ENCODE measurements at places on chromosomes 11 and 22.

DNA sequence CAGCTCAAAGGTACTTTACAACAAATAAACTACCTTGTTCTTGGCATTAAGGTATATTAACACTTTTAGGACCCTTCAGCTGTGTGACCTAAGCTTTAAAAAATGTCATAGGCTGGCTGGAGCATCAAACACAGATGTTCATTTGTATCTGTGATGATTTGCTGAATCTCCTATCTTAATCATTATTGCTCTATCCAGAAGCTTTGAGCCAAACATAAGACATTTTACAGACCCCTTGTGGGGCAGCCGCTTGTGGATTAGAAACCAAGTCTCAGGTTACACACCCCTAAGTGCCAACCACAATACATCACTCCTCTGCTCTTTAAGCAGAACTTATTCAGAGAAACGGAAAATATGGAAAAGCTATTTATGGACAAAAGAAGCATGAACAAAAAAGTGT lies 394.2 kb upstream of the CCDC90B start:
- DNase-seq, result no peak

DNA sequence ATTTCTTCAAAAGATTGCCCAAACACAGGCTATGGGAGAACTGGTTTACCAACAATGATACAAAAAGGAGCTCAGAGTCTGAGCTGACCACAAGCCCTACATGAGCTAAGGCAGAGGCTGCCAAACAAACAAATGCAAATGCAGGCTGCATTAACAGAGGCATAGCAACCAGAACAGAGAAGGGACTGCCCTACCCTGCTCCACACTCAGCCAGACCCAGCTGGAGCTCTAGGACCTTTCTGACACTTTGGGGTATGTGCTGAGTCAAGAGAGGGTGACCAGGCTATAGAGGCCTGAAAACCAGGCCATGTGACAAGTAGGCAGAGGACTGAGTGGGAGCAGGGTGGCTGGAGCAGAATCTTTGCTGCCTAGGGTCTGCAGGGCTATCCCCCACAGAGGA lies 17.8 kb upstream of the P2RY2 start:
- no peak for DNase-seq

DNA sequence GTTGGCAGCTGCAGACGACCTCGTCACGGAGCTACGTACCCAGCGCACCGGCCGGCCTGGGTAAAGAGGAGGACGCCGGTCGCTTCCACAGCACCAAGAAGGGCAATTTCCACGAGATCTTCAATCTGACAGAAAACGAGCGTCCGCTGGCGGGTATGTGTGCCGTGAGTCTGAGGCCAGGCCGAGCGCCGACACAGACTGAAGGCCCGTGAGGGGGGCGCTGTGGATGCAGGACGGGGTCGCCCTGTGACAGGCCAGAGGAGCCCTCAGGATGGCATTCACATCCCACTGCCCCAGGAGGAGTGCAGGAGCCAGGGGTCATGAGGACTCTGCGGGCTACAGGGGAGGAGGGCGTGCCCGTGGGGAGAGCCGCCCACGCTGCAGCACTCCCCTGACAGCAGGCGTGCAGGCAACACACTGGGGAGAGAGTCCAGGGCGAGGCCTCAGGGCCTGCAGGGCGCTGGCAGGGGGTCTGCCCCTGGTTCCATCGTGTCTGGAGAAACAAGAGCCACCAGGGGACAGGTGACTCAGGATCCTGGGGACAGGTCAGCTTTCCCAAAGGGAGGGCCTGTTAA lies 53.6 kb downstream of the GRAMD4 start:
- no peak for DNase-seq

DNA sequence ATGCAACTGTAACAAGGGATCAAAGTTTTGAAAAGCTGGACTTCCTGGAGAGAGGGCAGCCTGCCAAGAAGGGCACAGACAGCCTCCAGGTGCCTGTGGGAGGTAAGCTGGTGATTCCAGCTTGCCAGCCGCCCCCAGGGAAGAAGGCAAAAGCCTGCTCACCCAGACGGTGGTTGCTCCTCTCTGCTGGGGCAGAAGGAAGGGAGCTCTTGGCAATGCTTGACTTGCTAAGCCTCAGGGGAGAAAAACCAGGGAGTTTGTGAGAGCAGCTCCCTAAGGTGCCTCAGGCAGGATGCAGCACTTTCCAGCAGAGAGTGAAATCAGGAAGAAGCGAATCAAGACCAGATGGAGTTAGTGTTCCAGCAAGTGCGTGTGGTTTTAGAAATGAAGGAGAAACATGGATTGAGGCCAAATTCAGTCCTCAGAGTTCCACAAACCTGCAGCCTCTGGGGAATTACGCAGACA lies 553.6 kb downstream of the BUD13 start:
- DNase-seq, result no peak

GRCh38 chr11:95371153-95371552 lies 140.2 kb upstream of the SESN3 start:
- no peak for DNase-seq

DNA sequence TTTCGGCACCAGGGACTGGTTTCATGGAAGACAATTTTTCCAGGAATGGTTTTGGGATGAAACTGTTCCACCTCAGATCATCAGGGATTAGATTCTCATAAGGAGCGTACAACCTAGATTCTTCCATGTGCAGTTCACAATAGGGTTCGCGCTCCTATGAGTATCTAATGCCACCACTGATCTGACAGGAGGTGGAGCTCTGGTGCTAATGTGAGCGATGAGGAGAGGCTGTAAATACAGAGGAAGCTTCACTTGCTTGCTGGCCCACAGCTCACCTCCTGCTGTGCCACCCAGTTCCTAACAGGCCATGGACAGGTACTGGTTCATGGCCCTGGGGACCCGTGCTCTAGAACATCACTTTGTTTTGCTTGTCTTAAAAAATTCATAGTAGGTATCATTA lies 41.8 kb upstream of the AMPD3 start:
- no peak for DNase-seq

DNA sequence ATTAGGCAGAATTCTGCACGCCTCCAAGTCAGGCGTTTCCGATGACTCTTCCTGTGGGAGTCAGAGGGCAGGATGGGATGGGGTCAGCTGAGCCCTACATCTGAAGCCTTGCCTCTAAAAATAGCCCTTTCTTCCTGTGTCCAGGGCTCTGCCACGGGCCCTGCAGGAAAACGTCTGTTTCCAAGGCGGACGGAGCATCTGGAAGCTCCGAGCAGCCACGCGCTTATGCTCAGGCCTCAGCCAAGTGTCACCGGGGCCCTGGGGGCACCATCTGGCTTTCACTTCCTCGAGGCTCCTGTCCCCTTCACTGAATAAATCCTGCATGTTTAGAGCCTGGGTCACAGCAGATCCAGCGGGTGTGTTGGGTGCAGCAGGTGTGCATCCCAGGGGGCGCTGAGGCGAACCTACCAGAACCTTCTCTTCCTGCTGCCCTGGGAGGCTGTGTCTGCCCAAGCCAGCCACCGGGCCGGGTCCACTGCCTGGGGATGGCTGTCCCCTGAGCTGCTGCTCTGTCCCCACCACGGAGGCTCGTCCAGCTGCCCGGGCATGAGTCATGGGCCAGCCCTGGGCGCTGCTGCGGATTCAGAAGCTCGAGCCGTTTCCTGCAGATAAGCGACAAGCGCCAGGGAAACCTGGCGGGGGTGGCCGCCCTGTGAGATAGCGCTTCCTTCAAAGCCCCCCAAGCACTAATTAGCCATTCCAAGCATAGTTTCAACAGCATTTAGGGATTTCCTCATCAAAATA lies 32.0 kb upstream of the LINC01488 start:
- no peak for DNase-seq

- no peak for DNase-seq
Observed at GRCh38 chr11:73645121-73645969, 1.0 kb upstream of the PLEKHB1 start.

GRCh38 chr22:37487571-37487970 lies 1.4 kb upstream of the MFNG start:
- DNase-seq, result no peak

DNA sequence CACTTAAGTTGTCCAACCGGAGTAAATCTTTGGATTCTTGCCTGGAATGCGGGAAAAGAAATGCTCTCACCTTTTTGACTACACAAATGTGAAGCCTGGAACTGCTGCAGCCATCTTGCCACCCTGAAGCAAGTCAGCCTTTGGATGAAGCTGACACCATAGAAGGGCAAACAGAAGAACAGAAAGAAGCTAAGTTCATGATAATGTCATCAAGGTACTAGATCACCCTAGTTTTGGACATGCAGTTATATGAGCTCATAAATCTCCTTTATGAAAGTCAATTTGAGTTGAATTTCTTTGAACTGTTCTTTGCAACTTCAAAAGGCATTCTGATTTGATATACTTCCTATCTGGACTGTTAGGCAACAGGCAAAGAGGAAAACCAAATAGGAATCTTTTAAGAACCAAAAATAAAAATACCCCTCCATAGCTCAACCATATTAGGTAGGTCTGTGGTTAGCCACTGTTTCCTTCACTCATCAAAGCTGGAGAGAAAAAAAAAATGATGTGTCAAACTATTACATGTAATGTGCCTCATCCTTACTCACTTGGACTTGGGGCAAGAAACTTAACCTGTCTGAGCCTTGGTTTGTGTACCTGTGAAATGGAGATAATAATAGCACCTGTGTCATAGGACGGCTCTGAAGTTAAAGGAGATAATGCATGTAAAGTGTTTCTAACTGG lies 91.9 kb downstream of the WT1 start:
- no peak for DNase-seq

DNA sequence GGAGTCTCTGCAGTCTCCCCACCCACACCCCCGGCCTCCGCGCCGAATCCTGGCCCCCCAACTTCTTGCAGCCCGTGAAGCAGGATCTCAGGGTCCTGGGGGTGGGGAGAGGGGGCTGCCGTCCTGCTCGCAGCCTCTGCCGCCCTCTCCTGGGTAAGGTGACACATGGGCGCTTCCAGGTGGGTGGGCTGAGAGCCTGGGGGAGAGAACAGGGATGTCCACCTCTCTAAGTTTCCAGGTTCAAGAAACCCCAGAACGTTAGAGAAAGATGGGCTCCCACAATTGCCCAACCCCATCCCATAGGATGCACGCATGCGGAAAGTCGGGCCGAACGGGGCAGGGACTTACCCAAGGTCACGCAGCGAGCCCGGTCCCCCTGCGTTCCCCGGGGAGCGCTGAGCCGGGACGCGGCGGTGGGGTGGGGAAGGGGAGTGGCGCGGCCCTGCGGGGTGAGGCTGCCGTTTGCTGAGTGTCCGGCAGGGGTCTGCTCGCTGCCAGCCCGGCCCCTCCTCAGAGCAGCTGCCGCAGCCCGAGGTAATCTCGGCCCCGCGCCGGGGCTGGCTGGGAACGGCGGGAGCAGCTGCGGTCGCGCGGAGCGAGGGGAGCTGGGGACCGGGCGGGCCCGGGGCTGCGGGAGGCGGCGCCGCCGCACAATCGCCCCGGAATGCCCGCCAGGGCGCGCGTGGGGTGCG lies 705 bp upstream of the CAPN1 start:
- no peak for DNase-seq

GRCh38 chr22:42493393-42493792 lies 26.2 kb downstream of the RRP7A start:
- DNase-seq, result no peak

DNA sequence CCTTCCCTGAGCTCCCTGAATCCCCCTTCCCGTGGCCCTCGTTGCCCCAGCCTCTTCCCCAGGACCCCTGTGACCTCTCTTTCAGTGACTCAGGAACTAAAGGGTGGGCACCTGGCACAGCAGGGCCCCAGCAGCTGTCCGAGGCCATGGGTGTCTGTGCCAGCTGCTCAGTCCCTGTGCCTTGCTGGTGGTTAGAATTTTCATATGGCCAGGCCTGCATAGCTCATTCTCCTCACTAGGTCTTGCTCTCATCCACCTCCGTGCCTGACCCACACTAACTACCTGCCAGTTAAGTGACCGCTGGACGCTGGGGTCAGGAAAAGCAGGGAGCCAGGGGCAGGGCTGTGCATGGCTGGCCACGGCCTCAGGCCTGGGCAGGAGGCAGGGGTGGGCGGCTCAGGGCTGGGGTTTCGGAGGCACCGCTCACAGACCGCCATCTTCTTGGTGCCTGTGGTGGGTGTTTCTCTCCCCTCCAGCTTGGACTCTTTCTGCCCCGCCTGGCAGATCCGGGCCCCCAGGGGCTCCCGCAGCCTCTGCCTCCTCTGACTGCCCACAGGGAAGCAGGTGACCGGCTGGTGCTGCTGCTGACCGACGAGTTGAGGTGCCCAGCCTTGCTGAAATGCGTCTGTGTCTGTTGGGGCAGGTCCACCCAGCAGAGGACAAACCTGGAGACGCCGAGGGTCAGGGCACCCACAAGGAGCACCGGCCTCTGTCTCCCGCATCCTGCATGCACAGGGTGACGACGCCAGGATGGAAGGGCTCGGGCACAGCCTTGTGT lies 20.3 kb downstream of the MRGPRD start:
- no peak for DNase-seq

GRCh38 chr11:130055617-130056016 lies 14.1 kb upstream of the APLP2 start:
- DNase-seq, result no peak

DNA sequence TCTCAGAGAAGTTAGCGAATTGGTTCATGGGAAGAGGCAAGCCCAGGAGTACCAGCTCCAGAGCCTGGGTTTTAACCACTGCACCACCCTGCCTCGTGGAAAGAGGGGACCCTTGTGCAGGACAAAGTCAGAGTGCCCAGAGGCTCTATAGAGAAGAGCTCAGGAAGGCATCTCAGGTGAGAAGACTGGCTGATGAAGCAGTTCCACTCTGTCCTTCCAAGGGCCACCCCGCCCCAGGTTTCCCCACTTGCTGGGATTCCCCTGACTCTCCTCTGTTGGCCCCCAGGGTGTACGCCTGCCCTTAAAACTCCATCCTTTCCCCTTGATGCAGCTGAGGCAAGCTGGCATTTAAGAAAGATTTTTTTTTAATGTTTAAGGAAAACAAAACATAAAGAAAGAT lies 265.8 kb downstream of the BUD13 start:
- no peak for DNase-seq

GRCh38 chr11:116217441-116217840 lies 555.3 kb downstream of the BUD13 start:
- no peak for DNase-seq

DNA sequence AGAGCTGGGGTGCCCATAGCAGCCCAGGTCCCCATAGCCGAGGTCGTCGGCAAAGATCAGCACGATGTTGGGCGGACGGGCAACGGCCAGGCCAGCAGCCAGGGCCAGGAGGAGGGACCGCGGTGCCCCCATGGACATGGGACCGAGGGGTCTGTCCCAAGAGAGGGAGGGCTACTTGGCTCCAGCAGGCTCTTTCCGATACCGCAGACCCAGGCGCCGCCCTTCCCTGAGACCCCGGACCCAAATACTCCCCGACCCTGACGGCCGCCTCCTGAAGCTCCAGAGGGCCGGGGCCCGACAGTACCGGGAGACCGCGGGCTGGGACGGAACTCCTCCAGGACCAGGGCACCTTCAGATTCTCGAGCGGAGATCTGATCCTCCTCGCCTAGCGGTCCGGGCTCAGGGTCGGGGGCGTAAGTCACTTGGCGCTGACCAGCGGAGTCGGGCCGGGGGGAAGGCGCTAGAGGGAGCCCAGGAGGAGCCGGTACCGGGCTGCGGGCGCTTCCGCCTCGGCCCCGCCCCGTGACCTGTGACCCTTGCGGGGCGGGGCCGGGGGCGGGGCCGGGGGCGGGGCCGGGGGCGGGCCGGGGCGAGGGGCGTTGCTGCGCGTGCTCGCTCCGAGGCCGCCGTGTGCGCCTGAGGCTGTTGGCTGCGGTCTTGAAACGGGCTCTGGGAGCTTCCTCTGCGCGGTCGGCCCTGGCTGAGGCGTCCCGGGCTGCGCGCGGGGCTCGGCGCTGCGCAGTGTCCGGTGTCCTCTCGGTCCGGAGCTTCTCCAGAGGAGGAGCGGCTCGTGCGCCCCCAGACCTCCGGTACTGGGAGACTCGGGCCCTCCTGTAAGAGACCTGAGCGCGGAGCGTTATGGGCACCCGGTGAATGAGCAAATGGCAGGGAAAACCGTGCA lies at the start of gene ARSA:
Gene ARSA (minus strand): TSS at position 511 of the 901 bp plus-strand sequence. CDS start 373 bp downstream, at position 138.
- no peak for DNase-seq

- no peak for DNase-seq
Observed at GRCh38 chr11:112589155-112589554, 328.5 kb upstream of the PLET1 start.

- DNase-seq, result no peak
Observed at GRCh38 chr11:103683576-103683975, 352.9 kb upstream of the DDI1 start.
